ENCODE measurements at places on chromosomes 5 and 9.

DNA sequence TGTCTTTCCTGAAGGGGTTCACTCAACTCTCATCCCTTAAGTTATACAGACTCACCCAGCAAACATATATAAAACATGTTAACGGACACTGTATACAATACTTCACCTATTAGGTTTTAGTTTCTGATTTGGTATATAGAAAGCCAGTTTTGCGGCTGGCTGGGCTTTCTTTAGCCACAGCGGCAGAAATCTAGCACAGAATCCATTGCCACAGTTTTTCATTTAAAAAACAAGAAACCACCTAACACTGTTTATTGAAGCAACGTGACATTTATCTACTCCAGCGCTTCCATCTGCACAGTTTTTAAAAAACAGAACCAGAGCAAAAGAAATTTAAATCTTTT, 67.3 kb downstream of the SNX30 start:
- no peaks in the 10 kb centered on the region for H3K36me3 ChIP-seq
- no peak for DNase-seq
- H3K27ac ChIP-seq, result no peak overlapping the region

DNA sequence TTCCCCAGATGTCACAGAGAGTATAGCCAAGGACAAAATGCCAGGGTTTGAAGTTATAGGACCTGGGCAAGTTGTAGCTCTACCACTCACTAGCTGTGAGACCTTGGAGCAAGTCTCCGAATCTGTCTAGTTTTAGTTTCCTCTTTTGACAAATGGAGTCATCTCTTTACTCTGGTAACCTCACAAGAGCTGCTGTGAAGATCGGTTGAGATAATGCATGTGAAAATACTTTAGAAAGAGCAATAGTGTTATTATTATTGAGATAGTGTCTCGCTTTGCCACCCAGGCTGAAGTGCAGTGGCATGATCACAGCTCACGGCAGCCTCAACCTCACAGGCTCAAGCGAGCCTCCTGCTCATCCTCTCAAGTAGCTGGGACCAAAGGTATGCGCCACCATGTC, 117.9 kb upstream of the NR5A1 start:
- DNase-seq, result no peak
- H3K27me3 ChIP-seq, result no peaks in the 10 kb centered on the region
- H3K4me3 ChIP-seq, result no peak overlapping the region
- no peaks in the 10 kb centered on the region for H3K4me1 ChIP-seq

- no peaks in the 10 kb centered on the region for H3K27me3 ChIP-seq
- H3K4me3 ChIP-seq, result no peak overlapping the region
- no peak overlapping the region for H3K27ac ChIP-seq
- no peak for DNase-seq
These were observed 78.2 kb upstream of the HTR1A start for GRCh38 chr5:64040490-64040889.

GRCh38 chr5:17105744-17106418, 111.5 kb upstream of the BASP1 start:
- H3K27me3 ChIP-seq, result no peaks in the 10 kb centered on the region
- H3K4me3 ChIP-seq, result no peak overlapping the region
- H3K27ac ChIP-seq, result peak overlapping the region; percentile 81
- no peaks in the 10 kb centered on the region for H3K36me3 ChIP-seq
- DNase-seq, result peak; percentile 74
- peaks cover 4% of the 10 kb centered on the region for H3K4me1 ChIP-seq

- no peaks in the 10 kb centered on the region for H3K4me1 ChIP-seq
- H3K4me3 ChIP-seq, result no peak overlapping the region
- no peak for DNase-seq
- no peaks in the 10 kb centered on the region for H3K36me3 ChIP-seq
- no peak overlapping the region for H3K27ac ChIP-seq
These were observed 508.2 kb downstream of the CDK5RAP2 start for GRCh38 chr9:120071760-120072159.

GRCh38 chr5:72790186-72790585, 26.3 kb upstream of the TNPO1 start:
- no peak overlapping the region for H3K27ac ChIP-seq
- no peaks in the 10 kb centered on the region for H3K4me1 ChIP-seq
- H3K4me3 ChIP-seq, result no peak overlapping the region
- H3K27me3 ChIP-seq, result no peaks in the 10 kb centered on the region

DNA sequence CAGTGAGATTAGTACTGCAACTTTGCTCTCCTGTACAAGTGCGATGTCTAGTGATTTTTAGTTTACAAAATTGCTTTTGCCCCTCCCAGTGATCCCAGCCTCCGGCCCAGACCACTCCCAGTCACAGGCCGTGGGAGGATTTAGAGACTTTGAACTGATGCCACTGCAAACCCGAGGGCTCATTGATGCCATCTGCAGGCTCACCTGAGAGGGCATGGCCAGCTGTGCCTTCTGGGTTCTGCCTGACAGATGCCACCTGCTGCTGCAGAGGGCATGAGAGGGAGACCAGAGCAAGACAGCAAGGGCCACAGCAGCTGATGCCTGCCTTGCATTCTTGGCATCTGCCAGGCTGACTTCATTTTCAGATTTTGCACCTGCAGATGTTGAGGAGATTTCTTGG, 593.8 kb downstream of the CDK5RAP2 start:
- H3K4me3 ChIP-seq, result no peak overlapping the region
- no peak for DNase-seq
- H3K27me3 ChIP-seq, result no peaks in the 10 kb centered on the region
- no peaks in the 10 kb centered on the region for H3K36me3 ChIP-seq
- no peaks in the 10 kb centered on the region for H3K4me1 ChIP-seq

DNA sequence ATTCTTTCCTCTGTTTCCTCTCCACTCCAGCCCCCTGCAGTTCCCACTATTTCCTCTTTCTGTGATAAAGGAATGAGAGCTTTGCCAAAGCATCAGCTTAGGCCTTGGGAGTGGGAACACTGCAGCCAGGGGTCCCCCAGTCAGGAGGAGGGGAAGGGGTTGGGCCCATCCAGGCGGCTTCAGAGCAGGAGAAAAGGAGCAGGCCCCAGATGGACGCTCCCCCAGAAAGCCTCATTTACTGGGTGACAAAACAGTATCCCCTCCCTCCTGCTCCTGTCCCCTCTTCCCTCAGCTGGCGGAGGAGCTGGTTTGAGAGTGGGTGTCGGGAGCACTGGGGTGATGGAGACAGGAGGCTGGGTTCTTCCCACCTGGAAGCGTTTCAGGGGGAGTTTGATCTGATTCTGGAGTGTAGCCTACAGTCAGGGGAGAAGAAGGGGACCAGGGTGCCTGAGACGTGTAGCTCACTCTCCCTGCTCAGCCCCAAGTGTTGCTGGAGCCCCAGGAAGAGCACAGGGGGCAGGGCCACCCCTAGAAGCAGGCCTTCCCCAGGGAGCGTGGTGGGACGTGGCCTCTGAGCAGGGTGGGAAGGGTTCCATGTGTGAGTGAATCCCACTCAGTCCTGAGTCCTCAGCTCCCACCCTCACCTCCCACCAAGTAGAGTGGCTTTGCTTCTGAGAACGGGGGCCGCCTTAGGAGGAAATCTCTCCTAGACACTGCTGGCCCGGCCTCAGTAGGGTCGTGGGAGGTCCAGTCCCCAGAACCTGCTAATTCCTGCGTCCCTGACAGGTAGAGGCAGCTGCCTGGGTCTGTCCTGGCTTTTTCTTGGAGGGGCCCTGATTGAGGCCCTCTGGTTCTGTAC, 173.1 kb downstream of the CACNA1B start:
- DNase-seq, result no peak
- no peaks in the 10 kb centered on the region for H3K27me3 ChIP-seq
- H3K4me3 ChIP-seq, result no peak overlapping the region
- no peak overlapping the region for H3K27ac ChIP-seq
- no peaks in the 10 kb centered on the region for H3K4me1 ChIP-seq
- no peaks in the 10 kb centered on the region for H3K36me3 ChIP-seq

DNA sequence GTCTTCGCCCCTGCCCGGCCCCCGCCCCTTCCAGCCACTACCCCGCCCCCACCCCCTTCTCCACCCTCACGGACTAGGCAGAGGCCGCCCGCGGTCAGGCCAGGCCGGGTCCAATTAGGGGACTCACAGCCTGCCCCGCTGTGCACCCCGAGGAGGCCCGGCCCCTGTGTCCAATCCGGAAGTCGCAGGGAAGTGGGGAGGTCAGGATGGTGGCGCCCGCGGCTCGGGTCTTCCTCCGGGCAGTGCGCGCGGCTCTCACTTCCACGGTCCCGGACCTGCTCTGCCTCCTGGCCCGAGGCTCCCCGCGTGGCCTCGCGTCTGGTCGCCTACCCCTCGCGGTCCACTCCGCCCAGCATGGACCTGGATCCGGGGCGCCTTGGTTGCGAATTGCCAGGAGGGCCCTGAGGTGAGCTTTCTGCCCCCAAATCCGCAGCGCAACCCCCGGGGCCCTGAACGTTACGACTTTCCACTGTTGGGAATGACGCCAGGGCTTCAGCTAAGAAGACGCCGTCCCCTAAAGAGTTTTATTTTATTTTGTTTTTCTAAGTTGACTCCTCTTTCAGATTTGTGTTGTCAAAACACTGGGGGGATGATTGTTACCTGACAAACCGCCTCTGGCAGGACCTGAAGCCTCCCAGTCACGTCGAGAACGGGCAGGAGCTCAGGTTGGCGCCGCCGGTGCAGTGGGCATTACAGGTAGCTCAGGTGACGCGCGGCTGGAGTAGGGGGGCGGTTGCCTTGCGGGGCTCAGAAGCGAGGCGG, 763 bp upstream of the IRX2 start:
- DNase-seq, result peak; percentile 44
- peaks cover 58% of the 10 kb centered on the region for H3K27me3 ChIP-seq
- H3K4me3 ChIP-seq, result peak overlapping the region; percentile 43
- H3K27ac ChIP-seq, result peak overlapping the region; percentile 69
- peaks cover 32% of the 10 kb centered on the region for H3K4me1 ChIP-seq

DNA sequence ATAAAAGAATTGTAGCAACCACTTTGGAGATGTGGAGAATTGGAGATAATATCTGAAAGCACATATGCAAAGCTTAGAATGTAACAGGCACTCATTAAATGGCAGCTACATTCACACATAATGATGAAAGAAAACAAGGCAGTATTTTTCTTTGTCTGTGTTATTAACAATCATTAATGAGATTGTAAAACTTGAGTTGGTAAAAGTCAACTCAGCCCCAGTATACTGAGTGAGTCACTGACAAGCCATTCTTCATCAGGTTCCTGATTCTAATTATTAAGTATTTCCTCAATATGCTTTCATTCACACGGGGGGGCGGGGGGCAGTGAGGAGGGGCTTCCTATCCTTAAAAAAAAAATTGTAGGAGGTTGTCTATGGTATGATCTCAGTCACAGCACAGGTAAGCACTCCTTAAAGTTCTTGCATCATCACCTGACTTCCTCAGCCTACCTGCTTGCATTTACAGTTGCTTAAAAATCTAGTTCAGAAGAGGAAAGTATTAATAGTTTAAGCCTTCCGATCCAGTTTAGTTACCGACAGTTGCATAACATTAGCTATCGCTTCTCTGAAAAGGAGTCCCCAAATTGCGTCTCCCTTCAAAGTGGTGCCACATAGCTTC, 379.8 kb downstream of the EFNA5 start:
- no peaks in the 10 kb centered on the region for H3K27me3 ChIP-seq
- peak; percentile 11 for DNase-seq
- no peak overlapping the region for H3K4me3 ChIP-seq
- no peaks in the 10 kb centered on the region for H3K36me3 ChIP-seq
- H3K27ac ChIP-seq, result peak overlapping the region; percentile 18

GRCh38 chr5:43000111-43000840, 39.8 kb downstream of the ANXA2R start:
- H3K4me3 ChIP-seq, result peak overlapping the region; percentile 30
- DNase-seq, result peak; percentile 57
- H3K4me1 ChIP-seq, result no peaks in the 10 kb centered on the region
- H3K27ac ChIP-seq, result peak overlapping the region; percentile 36
- peaks cover 23% of the 10 kb centered on the region for H3K27me3 ChIP-seq

DNA sequence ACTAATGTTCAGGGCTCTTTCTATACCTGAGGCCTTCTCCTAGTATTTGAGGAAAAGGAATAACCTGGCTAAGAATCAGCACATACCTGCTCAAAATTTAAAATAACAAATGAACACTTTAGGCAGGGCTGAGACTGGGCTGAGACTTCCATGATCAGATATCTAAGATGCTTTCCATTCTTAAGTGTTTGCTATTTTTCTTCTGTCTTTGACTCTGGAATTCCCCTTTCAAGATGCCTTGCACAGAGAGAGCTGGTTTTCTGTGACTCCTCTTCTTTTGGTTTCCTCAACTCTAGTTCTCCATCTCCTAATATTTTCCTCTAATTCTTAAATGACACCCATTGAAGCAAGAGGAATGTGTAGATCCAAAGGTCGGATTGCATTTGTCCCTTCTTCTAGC, 61.1 kb downstream of the DPYSL3 start:
- H3K36me3 ChIP-seq, result no peaks in the 10 kb centered on the region
- peaks cover 13% of the 10 kb centered on the region for H3K4me1 ChIP-seq
- no peak overlapping the region for H3K4me3 ChIP-seq
- H3K27ac ChIP-seq, result peak overlapping the region; percentile 9
- H3K27me3 ChIP-seq, result no peaks in the 10 kb centered on the region

- no peaks in the 10 kb centered on the region for H3K36me3 ChIP-seq
- no peak overlapping the region for H3K27ac ChIP-seq
- no peaks in the 10 kb centered on the region for H3K4me1 ChIP-seq
These were observed 54.7 kb downstream of the GAS1 start for GRCh38 chr9:86892576-86892975.

GRCh38 chr9:96089452-96090085, 212.4 kb downstream of the HSD17B3 start:
- H3K36me3 ChIP-seq, result no peaks in the 10 kb centered on the region
- no peaks in the 10 kb centered on the region for H3K27me3 ChIP-seq
- DNase-seq, result no peak
- peak overlapping the region; percentile 17 for H3K27ac ChIP-seq
- H3K4me3 ChIP-seq, result no peak overlapping the region
- H3K4me1 ChIP-seq, result peaks cover 17% of the 10 kb centered on the region

DNA sequence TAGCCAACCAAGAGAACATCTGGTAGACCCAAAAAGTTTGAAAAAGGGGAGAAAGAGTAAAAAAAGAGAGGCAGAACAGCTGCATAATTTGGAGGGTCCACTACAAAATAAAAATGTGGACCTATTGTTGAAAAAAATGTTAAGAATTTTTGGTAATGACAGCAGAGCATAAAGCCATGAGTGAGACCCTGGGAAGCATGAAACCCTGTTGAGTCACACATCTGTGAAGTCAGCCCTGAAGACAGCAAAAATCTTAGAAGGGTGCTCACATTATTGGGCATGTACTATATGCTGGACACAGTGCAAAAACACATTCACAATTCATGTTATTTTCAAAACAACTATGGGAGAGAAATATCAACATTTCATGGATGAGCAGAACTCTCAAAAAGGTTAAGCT, 56.4 kb upstream of the LIFR start:
- H3K36me3 ChIP-seq, result no peaks in the 10 kb centered on the region
- H3K27ac ChIP-seq, result no peak overlapping the region
- no peak for DNase-seq
- H3K4me3 ChIP-seq, result no peak overlapping the region
- H3K4me1 ChIP-seq, result peaks cover 16% of the 10 kb centered on the region
- H3K27me3 ChIP-seq, result no peaks in the 10 kb centered on the region

GRCh38 chr5:143646961-143647360, 165.0 kb upstream of the HMHB1 start:
- H3K27me3 ChIP-seq, result no peaks in the 10 kb centered on the region
- H3K36me3 ChIP-seq, result no peaks in the 10 kb centered on the region
- H3K27ac ChIP-seq, result no peak overlapping the region
- DNase-seq, result no peak
- peaks cover 4% of the 10 kb centered on the region for H3K4me1 ChIP-seq
- no peak overlapping the region for H3K4me3 ChIP-seq

Measured in hepatocyte (in vitro differentiated cells).